ENCODE measurements at places on chromosomes 7 and 10.

DNA sequence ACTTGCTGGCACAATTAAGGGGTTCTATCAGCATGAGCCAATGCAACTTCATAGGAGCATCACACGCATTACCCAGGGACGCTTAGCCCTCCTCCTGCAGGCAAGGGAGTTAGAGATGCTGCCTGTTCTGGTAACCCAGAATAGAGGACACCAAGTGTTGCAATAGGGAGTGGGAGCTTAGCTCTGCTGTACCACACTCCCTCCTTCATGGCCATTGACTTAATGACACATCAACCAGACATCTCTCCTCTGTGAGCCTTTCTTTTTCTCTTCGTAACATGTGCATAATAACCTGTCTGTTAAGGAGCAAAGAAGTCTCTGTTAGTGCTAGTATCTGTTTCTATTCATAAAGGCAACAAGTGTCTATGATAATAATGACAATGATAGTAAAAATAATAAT lies 282.4 kb downstream of the SORCS3 start:
- DNase-seq, result no peak

DNA sequence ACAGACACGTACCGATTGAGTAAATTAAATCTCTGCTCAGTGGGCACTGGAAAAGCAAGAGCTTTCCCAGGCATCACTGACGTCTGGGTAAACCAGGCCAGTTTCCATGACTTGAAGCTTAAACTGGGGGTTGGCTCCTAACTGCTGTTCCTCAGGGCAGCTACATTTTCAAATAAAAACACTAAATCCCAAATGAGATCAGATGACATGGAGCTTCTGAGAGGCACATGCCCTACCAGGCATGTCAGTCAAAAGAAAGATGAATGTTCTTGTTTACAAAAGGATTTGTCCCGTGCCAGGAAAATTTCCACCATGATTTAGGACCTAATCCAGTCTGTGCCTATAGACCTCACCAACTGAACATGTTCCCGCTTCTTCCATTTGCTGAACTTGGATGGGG lies 220.2 kb downstream of the KCNMA1 start:
- no peak for DNase-seq

GRCh38 chr10:31623466-31623865 lies 304.4 kb downstream of the ZEB1 start:
- no peak for DNase-seq

- DNase-seq, result no peak
Measured at GRCh38 chr10:59090817-59091622, 85.4 kb upstream of the PHYHIPL start.

DNA sequence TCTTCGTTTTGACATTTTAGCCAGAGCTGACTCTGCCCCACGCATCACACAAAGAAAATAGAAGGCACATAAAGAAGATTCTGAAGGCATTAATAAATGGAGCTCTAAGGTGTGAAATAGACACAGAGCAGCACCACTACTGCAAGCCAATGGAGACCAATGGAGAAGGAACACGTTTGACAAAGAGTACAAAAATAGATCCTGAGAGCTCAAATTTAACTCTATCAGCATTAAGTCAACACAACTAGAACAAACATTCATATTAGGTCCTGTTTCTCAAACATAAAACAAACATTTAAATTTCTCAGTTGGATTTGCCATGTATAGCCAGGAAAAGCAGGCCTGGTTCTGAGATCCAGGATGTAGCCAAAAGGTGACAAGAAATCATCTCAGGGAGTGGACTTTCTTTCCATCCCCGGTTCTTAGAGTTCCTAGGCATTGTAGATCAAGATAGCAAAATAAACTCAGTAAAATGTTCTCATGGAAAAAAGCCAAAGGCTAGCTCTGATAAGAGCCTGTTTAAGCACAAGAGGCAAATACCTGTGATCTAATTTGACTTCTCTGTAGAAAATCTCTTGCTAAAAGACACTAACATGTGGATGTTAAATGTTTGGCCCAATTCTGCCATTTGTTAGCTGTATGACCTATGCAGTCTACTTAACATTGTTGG lies 174.2 kb upstream of the VIPR2 start:
- no peak for DNase-seq

- DNase-seq, result no peak
Measured at GRCh38 chr7:127635659-127636285, 16.2 kb upstream of the SND1 start.

DNA sequence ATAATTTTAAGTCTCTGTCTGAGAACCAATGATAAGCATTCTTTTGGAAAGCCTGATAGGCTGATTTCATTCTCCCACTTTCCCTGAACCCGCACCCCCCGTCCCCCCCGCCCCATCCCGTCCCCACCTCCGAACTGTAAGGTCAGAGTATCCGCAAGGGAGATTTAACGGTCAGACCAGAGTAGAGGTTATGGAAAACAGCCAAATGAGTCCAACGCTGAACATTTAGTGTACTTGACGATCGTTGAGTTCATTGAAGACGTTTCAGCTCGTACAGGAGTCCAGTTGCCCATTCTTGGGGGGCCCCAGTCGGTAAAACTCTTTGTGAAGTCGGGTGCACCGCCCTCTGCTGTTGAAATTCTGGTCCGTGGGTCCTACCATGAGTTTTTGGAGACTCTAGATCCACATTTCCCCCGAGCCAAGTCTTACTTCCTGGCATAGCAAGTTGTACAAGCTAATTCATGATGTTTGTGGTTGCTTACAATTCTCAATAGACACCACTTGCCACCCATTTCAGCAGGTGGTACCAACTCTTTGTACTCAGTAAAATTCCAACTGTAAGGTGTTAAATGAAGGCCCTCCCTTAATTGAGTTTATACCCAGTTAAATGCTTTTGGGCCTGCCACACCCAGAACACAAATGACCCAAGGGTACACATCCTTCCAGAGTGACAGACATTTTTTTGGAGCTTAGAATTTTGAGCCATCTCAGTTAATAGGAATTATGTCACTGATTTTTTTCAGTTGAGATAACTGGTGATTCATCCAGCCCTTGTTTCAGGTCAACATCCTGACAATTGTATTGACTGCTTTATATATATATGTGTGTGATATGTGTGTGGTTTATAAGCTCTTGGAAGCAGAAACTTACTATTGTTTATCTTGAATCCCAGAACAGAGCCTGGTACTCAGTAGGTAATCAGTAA lies 1.2 kb downstream of the MARCHF5 start:
- peak; percentile 3 for DNase-seq
